ENCODE measurements at places on chromosomes 1 and 21. TPM values are rescaled to one million over a fixed set of nuclear protein-coding genes. Genes with fewer than 3 reads are reported as not detected.

SPRR2G gene
- not detected for total RNA-seq

S1PR1 gene
- total RNA-seq: 2.7 TPM

CELA2A gene
- total RNA-seq: not detected

LHX8 gene
- total RNA-seq: not detected

EVA1B gene
- 276 TPM for total RNA-seq

MROH9 gene
- total RNA-seq: not detected

SORT1 gene
- 4.6 TPM for total RNA-seq

SYCP1 gene
- not detected for total RNA-seq

BRDT gene
- total RNA-seq: not detected

DNM3 gene
- 0.05 TPM for total RNA-seq

CDK11A gene
- total RNA-seq: 8.1 TPM

KCNA3 gene
- not detected for total RNA-seq

OR4F29 gene
- not detected for total RNA-seq

CD2 gene
- total RNA-seq: not detected

ABCG1 gene
- total RNA-seq: 0.29 TPM

NPR1 gene
- total RNA-seq: 17.4 TPM

LCE1E gene
- total RNA-seq: not detected

SZT2 gene
- 14.7 TPM for total RNA-seq

S100A7 gene
- not detected for total RNA-seq

All from cardiac ventricle fibroblast (primary cell).